ENCODE measurements at places on chromosomes 12 and 14. TPM values are rescaled to one million over a fixed set of nuclear protein-coding genes. Genes with fewer than 3 reads are reported as not detected.

Gene MFAP5
- 0.52 TPM for polyA plus RNA-seq

Gene PLEKHH1
- polyA plus RNA-seq: 9.1 TPM

Gene RNASE4
- polyA plus RNA-seq: 40.4 TPM

Gene GYS2
- not detected for polyA plus RNA-seq

Gene OR6S1
- not detected for polyA plus RNA-seq

Gene KCNK13
- polyA plus RNA-seq: 6.3 TPM

Gene SIX6
- not detected for polyA plus RNA-seq

Gene NRIP2
- polyA plus RNA-seq: 15.9 TPM

Gene TRHDE
- 1.6 TPM for polyA plus RNA-seq

Gene VWF
- 9.6 TPM for polyA plus RNA-seq

Gene DNAI7
- 3.0 TPM for polyA plus RNA-seq

Gene RACGAP1
- 5.0 TPM for polyA plus RNA-seq

Gene CCDC60
- not detected for polyA plus RNA-seq

Gene PXN
- polyA plus RNA-seq: 57.1 TPM

Gene SLC35F4
- 0.30 TPM for polyA plus RNA-seq

Gene LALBA
- polyA plus RNA-seq: not detected

Gene NIN
- polyA plus RNA-seq: 3.6 TPM

Gene TBX3
- polyA plus RNA-seq: 10.5 TPM

Gene RPS6KL1
- 3.7 TPM for polyA plus RNA-seq

Gene DIO3
- polyA plus RNA-seq: 0.17 TPM

Gene IFNG
- not detected for polyA plus RNA-seq

Gene FSCB
- not detected for polyA plus RNA-seq

Gene CIPC
- 12.8 TPM for polyA plus RNA-seq

Gene POLE2
- polyA plus RNA-seq: 0.58 TPM

Gene INSM2
- polyA plus RNA-seq: not detected

All from kidney (tissue), 22 donors.